ENCODE measurements at places on chromosomes 7 and 10.

- DNase-seq = no peak
- H3K4me1 ChIP-seq = no peaks in the 10 kb centered on the region
- no peak overlapping the region for H3K27ac ChIP-seq
- no peaks in the 10 kb centered on the region for H3K36me3 ChIP-seq
Observed at GRCh38 chr10:27685681-27686080, 59.9 kb downstream of the MKX start.

DNA sequence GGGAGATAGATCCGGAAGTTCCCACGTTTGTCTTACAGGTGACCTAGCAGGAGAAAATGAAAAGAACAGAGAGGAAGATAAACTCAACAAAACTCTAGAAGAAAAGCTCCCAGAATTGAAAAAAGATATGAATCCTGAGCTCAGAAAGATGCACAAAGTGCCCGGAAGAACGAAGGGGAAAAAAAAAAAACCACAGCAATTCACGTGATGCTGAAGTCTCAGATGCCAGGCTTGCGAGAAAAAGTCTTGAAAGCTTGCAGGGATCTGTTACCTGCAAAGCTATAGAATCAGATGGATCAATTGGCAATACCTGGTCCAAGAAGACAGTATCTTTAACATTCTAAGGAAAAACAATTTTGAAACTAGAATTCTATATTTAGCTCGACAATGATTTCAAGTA, 33.5 kb downstream of the CARD11 start:
- H3K36me3 ChIP-seq = no peaks in the 10 kb centered on the region
- no peak overlapping the region for H3K4me3 ChIP-seq
- H3K4me1 ChIP-seq = peaks cover 6% of the 10 kb centered on the region

- no peak overlapping the region for H3K27ac ChIP-seq
- no peaks in the 10 kb centered on the region for H3K36me3 ChIP-seq
- H3K27me3 ChIP-seq = no peaks in the 10 kb centered on the region
- H3K4me1 ChIP-seq = peaks cover 2% of the 10 kb centered on the region
Observed at GRCh38 chr7:1928645-1929348, 258.7 kb downstream of the ELFN1 start.

- no peak for DNase-seq
- no peak overlapping the region for H3K27ac ChIP-seq
- no peaks in the 10 kb centered on the region for H3K36me3 ChIP-seq
- H3K27me3 ChIP-seq = no peaks in the 10 kb centered on the region
Observed at GRCh38 chr10:59557642-59558041, 152.0 kb downstream of the SLC16A9 start.

DNA sequence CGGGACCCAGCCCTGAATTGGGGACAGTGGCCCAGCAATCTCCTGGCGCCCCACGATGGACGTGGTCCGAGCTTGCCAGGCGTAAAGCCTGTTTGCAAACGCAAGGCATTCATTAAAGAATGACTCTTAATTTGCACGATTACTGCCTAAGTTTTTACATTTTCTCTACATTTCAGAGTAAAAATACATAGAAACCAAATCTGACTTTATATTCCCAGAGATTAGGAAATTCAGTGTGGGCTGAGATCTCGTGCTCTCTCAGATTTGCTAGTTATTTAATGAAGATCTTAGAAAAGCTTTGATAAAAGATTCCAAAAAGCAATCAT, 337 bp upstream of the CCDC3 start:
- H3K4me3 ChIP-seq = no peak overlapping the region
- H3K36me3 ChIP-seq = no peaks in the 10 kb centered on the region
- H3K27me3 ChIP-seq = peaks cover 19% of the 10 kb centered on the region
- no peak for DNase-seq

GRCh38 chr10:118980870-118981269, 48.6 kb upstream of the NANOS1 start:
- H3K27me3 ChIP-seq = no peaks in the 10 kb centered on the region
- H3K27ac ChIP-seq = no peak overlapping the region
- no peak overlapping the region for H3K4me3 ChIP-seq
- no peak for DNase-seq

- H3K4me1 ChIP-seq = peaks cover 35% of the 10 kb centered on the region
- H3K27ac ChIP-seq = peak overlapping the region; percentile 96
- H3K27me3 ChIP-seq = no peaks in the 10 kb centered on the region
- DNase-seq = no peak
Observed at GRCh38 chr10:68137171-68137570, 27.9 kb downstream of the MYPN start.

- H3K27ac ChIP-seq = no peak overlapping the region
- H3K4me1 ChIP-seq = no peaks in the 10 kb centered on the region
- H3K4me3 ChIP-seq = no peak overlapping the region
- no peaks in the 10 kb centered on the region for H3K36me3 ChIP-seq
- no peak for DNase-seq
- H3K27me3 ChIP-seq = no peaks in the 10 kb centered on the region
Observed at GRCh38 chr7:152395112-152395511, 40.7 kb downstream of the KMT2C start.

GRCh38 chr7:106085015-106085414, 27.1 kb downstream of the SYPL1 start:
- no peaks in the 10 kb centered on the region for H3K4me1 ChIP-seq
- H3K27me3 ChIP-seq = no peaks in the 10 kb centered on the region
- peaks cover 6% of the 10 kb centered on the region for H3K36me3 ChIP-seq
- H3K27ac ChIP-seq = no peak overlapping the region

DNA sequence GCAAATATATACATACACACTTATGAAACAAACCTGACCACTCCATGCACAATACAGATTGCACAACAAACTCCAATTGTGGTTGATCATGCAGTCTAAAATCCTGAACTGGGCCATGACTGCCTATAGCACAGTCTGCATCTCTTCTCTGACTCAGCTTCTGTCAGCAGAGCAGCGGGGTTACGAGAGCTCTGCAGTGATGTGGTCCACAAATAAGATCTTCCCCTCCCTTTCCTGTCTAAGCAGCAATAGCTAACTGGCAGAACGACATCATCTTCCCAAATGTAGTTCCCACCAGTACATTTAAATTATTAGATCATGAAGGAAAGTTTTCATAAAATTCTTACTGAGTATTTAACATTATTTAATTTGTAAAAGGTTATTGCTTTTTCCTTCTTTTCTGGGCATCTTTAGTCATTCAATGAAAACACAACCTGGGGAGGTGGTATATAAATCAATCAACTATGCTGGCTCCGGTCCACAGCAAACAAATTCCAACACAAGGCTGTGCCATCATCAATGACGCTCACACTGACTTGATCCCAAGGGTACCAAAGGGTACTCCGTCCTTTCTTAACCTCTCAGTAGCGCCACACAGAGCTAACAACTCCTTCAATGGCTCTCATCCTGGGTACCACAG, 17.1 kb downstream of the ARHGAP21 start:
- peaks cover 18% of the 10 kb centered on the region for H3K4me1 ChIP-seq
- peak; percentile 76 for DNase-seq
- no peaks in the 10 kb centered on the region for H3K36me3 ChIP-seq

- H3K4me1 ChIP-seq = no peaks in the 10 kb centered on the region
- peak; percentile 82 for DNase-seq
- no peaks in the 10 kb centered on the region for H3K27me3 ChIP-seq
- H3K36me3 ChIP-seq = peaks cover 23% of the 10 kb centered on the region
- no peak overlapping the region for H3K4me3 ChIP-seq
- no peak overlapping the region for H3K27ac ChIP-seq
Observed at GRCh38 chr7:135620980-135621850, 41.1 kb upstream of the STMP1 start.

- H3K36me3 ChIP-seq = no peaks in the 10 kb centered on the region
- H3K4me3 ChIP-seq = no peak overlapping the region
- no peak overlapping the region for H3K27ac ChIP-seq
Observed at GRCh38 chr10:77456414-77456813, 181.2 kb downstream of the KCNMA1 start.

DNA sequence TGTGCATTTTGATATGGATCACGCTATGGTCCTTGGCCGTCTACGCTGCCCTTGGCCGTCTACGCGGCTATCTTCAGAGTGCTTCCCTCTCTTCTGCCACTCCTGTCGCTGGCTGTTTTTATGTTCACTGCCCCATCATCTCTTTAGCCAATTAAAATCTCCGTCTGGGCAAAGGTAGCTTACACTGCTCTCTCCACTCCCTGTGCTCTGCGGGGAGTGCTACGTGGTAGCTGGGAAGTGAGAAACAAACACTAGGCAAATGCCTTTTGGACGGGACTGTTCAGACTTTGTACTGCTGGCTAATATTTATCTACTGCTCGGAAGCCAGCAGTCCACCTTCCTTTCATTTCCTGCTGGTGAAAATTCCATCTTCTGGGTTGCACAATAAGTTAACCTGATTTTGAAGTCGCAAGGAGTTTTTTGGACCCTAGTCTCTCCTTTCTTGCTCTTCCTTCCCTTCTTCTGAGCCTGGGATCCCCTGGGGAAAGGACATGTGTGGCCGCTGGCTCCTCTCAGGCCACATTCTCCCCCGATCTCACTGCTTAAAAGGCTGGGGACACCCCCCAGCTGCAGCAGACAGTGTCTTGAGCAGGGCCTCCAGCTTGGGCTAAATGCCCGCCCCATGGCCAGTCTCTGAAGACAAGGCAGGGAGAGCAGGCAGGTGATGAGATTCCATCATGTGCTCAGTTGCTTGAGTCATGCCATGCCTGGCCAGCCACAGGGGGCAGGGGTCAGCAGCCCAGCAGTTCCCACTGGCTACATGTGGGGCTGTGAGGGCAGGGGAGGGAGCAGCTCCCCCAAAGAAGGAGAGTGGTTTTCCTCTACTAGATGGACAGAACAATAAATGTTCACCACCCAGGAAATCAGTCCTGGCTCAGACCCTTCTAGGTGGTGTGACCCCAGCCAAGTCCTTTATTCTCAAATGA, 25.5 kb upstream of the RBM33 start:
- H3K27ac ChIP-seq = no peak overlapping the region
- H3K4me3 ChIP-seq = no peak overlapping the region
- H3K36me3 ChIP-seq = no peaks in the 10 kb centered on the region

GRCh38 chr10:119206603-119207365, 587 bp upstream of the GRK5 start:
- DNase-seq = peak; percentile 77
- H3K27ac ChIP-seq = peak overlapping the region; percentile 92
- peak overlapping the region; percentile 27 for H3K4me3 ChIP-seq
- no peaks in the 10 kb centered on the region for H3K27me3 ChIP-seq

DNA sequence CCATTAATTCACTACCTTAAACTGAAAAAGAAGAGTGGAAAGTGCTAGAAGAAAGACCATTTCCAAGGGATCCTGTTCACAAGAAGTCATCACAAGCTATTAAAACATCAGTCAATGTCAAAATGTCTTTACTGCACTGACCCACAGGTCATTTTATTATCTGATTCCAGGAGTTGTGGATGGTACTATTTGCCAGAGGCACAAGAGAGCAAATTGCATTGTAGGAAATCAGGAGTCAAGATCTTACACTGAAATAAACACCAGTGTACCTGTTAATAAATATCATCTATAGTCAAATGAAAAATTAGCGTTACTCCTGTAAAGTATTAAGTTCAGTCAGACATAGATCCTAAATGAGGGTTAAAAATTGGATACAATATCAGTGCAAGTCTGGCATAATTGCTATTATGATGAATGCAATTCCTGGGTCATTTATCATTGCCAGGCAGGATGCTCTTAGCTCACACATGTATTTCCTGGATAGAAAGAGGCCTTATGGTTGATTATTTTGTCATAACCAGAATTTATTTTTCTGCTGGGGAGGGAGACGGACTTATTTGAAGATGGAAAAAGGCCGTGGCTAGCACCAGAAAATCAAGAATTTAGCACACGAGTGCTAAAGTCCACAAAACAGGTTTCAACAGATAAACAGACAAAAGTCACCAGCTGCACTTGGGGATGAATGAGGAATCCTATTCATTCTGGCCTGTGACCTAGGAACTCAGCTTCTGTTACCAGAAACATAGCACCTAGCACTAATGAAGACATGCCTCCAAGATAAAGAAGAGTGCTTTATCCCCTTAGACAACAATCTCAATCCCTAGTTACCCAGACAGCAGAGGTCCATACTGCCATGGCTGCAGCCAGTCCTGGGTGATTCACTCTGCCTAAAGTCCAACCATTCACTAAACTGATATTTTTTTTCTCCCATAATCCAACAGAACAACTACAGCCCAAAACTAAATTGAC, 683.1 kb upstream of the POM121L12 start:
- no peak for DNase-seq
- H3K27ac ChIP-seq = no peak overlapping the region
- H3K36me3 ChIP-seq = no peaks in the 10 kb centered on the region
- no peaks in the 10 kb centered on the region for H3K4me1 ChIP-seq

DNA sequence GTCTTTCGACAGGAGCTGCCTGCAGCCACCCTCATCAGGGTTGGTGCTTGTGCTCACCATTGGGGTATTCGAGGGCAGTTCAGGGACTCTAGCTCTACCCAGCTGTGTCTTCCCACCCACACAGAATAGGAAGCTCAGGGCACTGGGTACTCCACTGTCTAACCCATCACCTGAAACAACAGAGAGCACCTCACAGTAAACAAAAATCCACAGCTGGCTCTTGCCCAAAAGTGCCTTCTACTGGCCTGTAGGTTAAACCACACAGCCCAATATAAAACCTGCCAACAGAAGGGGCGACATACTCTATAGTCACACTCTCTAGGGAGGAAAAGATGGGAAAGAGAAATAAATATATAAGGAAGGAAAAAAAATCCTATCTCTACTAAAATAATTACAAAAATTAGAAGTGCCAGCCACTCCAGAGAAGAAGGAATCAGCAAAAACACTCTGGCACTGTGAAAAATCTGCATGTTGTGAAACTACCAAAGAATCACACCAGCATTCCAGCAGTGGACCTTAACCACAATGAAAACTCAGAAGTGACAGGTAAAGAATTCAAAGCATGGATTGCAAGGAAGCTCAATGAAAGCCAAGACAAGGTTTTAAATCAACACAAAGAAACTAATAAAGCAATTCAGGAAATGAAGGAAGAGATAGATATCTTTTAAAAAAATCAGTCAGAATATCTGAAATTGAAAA, 110.0 kb downstream of the HGF start:
- DNase-seq = no peak
- H3K4me1 ChIP-seq = no peaks in the 10 kb centered on the region
- H3K4me3 ChIP-seq = no peak overlapping the region

- no peaks in the 10 kb centered on the region for H3K27me3 ChIP-seq
- no peak for DNase-seq
- no peak overlapping the region for H3K4me3 ChIP-seq
- no peaks in the 10 kb centered on the region for H3K4me1 ChIP-seq
- H3K36me3 ChIP-seq = no peaks in the 10 kb centered on the region
Observed at GRCh38 chr7:45368129-45368807, 205.9 kb upstream of the ADCY1 start.

DNA sequence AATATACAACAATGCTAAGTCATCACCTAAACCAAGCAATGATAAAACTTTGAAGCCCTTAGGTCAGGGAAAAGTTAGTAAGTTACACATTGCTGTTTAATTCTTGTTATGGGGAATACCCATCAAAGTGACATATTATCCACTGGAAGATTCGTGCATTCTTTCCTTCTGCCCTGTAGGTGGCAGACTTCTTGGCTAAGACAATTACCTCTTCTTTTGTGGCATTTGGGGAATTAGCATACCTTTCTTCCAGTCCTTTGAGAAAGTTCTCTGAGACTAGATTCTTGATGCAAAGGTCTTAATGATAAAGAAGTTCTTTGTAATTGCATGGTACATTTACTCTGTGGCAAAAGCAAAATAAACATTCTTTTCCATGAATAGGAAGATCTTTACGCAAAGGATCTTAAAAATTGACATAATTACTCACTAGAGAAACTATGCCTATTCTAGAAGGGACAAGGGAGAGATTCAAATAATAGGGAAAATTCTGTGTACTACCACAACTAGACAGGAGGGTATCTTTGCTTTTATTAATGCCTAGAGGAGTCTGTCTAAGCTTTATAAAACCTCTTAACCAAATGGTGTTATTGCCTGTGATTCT, 395.9 kb downstream of the GRM8 start:
- no peaks in the 10 kb centered on the region for H3K27me3 ChIP-seq
- H3K4me1 ChIP-seq = no peaks in the 10 kb centered on the region
- H3K4me3 ChIP-seq = no peak overlapping the region
- no peaks in the 10 kb centered on the region for H3K36me3 ChIP-seq
- no peak overlapping the region for H3K27ac ChIP-seq
- peak; percentile 4 for DNase-seq

Measured in endothelial cell of umbilical vein (primary cell).